Peyer's patch (tissue), 4 donors: ENCODE measurements at places on chromosomes 6 and 20.

DNA sequence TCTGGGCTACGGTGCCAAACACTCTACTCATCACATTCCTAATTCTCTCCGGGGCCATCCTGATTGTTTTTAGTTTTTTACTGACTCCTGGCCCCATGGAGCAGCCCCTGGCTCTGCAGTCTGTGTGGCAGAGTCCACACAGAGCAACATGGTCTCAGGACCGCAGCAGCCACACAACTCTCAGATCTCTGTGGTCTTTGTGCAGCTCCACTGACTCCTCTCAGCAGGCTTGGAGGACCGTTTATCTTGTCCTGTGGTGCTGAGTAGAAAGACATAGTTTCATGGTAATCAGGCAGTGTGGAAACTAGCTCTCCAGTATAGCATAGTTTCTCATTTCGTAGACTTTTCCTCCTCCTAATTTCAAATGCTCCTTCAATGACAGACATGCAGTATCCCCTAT, 168.4 kb downstream of the EDN1 start:
- DNase-seq = no peak
- H3K27ac ChIP-seq = no peak overlapping the region
- H3K27me3 ChIP-seq = no peaks in the 10 kb centered on the region
- no peak overlapping the region for H3K4me3 ChIP-seq
- no peaks in the 10 kb centered on the region for H3K36me3 ChIP-seq

DNA sequence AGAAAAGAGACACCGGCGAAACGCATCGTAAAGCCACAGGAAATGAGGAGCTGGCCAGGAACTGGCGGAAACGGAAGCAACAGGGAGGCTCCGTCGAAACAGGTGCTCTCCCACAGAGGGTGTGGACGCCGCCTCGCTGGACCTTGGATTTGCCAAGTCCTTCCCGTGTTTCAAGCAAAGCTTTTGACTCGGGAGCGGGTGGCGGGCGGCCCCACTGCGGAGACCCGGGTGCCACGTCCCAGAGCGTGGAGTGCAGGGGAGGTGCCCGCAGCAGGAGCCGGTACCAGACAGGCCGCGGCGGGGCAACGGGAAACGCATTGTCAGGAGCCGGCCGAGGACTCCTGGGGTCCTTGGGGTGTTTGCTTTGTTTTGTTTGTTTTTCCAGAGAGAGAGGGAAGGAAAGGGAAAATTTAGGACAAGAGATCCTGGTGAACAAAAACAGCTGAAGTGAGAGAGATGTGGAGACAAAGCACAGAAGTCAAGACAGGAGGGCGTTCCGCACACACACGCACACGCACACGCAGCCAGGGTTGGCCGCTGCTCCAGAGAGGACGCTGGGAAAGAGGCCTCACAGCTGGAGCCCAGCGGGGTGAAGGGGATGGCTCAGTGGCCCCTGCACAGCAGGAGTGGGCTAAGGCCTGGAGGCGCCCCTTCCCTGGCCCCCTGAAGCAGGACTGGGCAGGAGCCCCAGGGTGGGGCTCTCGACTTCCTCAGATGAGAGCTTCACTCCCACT, 50.9 kb upstream of the CHRNA4 start:
- no peaks in the 10 kb centered on the region for H3K27me3 ChIP-seq
- no peak overlapping the region for H3K4me3 ChIP-seq
- H3K4me1 ChIP-seq = no peaks in the 10 kb centered on the region
- H3K27ac ChIP-seq = no peak overlapping the region
- H3K36me3 ChIP-seq = no peaks in the 10 kb centered on the region

DNA sequence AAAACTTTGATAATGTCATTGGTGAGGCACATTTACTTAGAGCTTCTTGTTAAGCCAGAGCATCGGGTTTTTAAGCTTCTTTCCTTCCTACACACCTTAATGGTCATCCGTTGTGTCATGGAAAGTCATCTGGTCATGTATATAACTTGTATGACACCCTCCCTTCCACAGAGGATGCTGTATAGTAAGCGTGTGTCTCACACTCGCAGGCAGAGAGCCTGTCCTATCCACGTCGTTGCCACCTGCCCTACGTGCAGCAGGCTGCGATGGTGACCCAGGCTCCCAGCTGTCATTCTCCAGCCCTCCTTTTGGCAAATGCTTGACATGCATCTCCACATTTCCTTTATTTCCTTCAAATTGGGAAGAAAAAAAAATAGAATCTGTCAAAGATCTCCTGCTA, 85.6 kb downstream of the MYB start:
- H3K36me3 ChIP-seq = no peaks in the 10 kb centered on the region
- DNase-seq = peak; percentile 58
- peak overlapping the region; percentile 74 for H3K27ac ChIP-seq

GRCh38 chr6:27066381-27066780, 181.1 kb upstream of the PRSS16 start:
- no peak overlapping the region for H3K27ac ChIP-seq
- no peaks in the 10 kb centered on the region for H3K36me3 ChIP-seq
- no peaks in the 10 kb centered on the region for H3K27me3 ChIP-seq
- no peak for DNase-seq
- no peaks in the 10 kb centered on the region for H3K4me1 ChIP-seq

DNA sequence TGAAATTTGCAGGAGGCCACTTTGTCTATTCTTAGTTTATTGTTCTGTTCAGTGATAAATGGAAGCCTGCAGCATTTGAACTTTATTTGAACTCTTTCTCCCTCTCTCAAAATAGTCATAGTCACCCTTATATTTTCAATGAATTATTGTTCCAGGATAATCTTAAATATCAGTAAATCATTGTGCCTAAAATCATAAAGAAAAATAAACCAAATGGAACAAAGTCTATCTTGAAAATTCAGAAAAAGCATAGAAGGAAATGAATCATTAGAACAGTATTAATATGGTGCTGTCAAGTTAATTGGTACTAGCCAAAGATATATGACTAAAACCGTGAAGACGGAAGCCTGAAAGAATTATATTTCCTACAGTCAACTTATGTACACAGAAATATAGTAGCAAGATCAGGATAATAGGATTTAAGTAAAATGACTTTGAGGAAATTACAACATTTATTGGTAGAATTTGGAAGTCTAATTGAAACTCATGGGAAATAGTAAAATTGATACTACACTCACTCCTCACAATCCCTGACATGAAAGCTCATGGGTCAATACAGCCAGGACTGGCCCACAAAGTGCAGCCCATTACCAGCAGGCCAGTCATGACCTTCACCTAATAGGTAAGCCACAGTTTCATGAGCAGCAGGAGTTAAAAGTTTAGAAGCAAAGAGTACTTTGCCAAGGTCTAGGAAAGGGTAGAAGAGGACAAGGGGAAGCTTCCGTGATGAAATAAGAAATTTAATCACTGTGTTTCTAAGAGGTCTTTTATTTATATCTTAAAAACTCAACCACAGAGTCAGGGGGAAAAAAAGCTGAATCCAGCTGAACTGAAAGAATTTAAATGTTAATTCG, 119.9 kb upstream of the ENPP5 start:
- no peak for DNase-seq
- no peaks in the 10 kb centered on the region for H3K27me3 ChIP-seq
- H3K4me3 ChIP-seq = no peak overlapping the region
- H3K27ac ChIP-seq = no peak overlapping the region
